ENCODE measurements at places on chromosomes 2 and 18. TPM values are rescaled to one million over a fixed set of nuclear protein-coding genes. Genes with fewer than 3 reads are reported as not detected.

GRCh38 chr2:230153390-230153976 is 66.3 kb downstream of the SP110 start:
- no peak overlapping the region for H3K27ac ChIP-seq
- H3K36me3 ChIP-seq, result no peaks in the 10 kb centered on the region
- no peak overlapping the region for H3K4me3 ChIP-seq
- no peaks in the 10 kb centered on the region for H3K27me3 ChIP-seq
- ATAC-seq, result no peak

- no peak overlapping the region for H3K4me3 ChIP-seq
- no peak overlapping the region for H3K27ac ChIP-seq
- ATAC-seq, result no peak
- H3K4me1 ChIP-seq, result no peaks in the 10 kb centered on the region
- no peaks in the 10 kb centered on the region for H3K27me3 ChIP-seq
- H3K36me3 ChIP-seq, result no peaks in the 10 kb centered on the region
These were observed 303.9 kb upstream of the KCNJ3 start for GRCh38 chr2:154394600-154394999.

EPG5 gene
- total RNA-seq, result 22.9 TPM

DNA sequence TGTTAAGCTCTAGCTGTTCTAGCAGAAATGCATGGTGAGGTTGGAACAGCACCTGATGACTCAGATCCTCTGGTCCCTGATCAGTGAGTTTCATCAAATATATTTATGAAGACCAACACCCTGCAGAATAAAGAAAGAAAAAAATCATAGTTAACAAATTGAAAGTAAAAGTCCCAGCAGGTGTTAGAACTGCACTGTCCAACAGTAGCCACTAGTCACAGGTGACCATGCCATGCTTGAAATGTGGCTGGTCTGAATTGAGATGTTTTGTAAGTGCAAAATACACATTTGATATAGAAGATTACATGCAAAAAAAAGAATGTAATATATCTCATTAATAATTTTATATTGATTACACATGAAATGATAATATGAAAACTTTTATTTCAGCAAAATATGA is 1010.7 kb upstream of the ZEB2 start:
- no peaks in the 10 kb centered on the region for H3K36me3 ChIP-seq
- no peaks in the 10 kb centered on the region for H3K27me3 ChIP-seq
- no peak overlapping the region for H3K4me3 ChIP-seq
- no peak overlapping the region for H3K27ac ChIP-seq

QPCT gene
- 0.53 TPM for total RNA-seq

EFHD1 gene
- 0.71 TPM for total RNA-seq

DNA sequence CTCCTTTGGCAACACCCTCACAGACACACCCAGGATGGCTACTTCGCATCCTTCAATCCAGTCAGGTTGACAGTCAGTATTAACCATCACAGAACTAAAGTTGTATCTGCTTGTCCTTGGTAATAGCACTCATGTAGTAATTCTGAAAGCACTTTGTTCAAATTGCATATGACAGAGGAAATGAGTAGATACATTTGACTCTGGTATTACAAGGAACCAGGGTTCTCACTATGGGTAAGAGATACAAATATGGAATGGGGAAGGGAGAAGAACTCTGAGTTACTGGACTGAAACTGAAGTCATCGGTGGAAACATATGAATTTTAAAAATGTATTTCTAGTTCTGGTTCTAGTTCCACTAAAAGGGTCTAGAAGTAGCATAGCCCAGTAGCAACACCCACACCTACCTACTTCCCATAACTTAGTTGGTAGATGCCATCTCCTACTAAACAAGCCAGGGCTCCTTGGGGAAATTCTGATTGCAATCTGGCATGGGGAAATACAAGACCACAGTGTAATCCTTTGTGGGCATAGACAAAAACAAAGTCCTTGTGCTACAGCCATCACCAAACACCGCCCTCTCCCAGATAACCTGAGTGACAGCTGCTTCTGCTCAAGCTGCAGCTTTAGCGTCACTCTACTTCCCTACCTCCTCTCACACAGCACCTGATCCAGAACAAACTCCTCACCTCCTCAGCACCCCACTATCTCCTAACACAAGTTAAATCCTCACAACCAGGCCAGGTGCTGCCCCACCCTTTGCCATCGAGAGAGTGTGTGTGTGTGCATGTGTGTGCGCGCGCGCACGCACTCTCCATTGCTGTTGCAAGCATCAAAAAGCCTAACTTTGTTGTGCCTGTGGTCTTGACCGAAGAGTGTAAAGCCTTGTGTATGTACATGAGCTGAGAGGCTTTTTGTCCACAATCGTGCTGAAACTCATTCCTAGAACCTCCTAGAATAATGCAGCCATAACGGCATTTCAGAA is 31.4 kb upstream of the CD226 start:
- peak overlapping the region; percentile 62 for H3K4me3 ChIP-seq
- H3K27ac ChIP-seq, result peak overlapping the region; percentile 78
- H3K27me3 ChIP-seq, result no peaks in the 10 kb centered on the region

DNA sequence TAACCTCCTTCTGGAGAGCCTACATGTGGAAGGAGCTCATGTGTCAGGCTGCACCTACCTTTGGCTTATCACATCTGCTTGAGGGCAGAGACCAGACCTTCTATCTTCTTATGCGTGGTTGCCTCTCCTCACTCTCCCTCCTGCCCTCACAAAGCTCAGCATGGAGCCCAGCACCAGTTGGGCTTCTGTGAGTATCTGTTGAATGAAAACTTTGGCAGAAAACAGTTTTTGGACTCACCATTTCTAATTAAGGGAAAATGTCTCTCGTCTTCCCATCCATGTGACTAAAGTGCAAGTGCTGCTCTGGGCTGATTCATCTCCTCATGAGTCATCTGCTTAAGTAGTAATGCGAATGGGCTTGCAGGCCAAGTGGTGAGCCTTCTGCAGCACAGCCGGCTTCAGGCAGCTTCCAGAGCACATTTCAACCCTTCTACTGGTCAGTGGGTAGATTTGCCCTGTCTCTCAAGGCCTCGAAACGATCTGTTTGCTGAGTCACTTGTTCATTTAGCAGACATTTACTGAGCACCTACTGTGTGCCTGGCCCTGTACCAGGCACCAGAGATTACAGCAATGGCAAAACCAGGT is 102.6 kb downstream of the VSNL1 start:
- ATAC-seq, result peak; percentile 84
- H3K4me3 ChIP-seq, result no peak overlapping the region
- no peak overlapping the region for H3K27ac ChIP-seq
- peaks cover 6% of the 10 kb centered on the region for H3K27me3 ChIP-seq

DNA sequence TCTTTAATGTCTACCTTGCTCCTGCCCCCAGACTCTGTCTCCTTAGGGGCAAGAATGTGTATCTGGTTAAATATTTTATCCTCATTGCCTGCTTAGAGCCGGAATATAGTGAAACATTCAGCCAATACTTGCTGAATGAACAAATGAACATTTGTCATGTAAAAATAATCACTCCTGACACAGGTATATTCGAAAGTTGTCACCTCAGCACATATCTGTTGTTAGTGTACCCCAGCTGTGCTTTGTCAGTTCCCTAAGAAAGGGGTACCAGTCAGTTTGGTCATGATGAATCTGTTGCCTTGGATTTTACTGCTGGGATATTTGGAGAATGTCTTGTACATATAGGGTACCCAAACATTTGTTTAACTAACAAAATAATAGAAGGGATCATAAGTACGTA is 77.0 kb upstream of the PROKR1 start:
- no peak overlapping the region for H3K27ac ChIP-seq
- no peaks in the 10 kb centered on the region for H3K27me3 ChIP-seq
- no peak overlapping the region for H3K4me3 ChIP-seq
- no peaks in the 10 kb centered on the region for H3K4me1 ChIP-seq
- no peaks in the 10 kb centered on the region for H3K36me3 ChIP-seq
- no peak for ATAC-seq

GRCh38 chr2:211468217-211468616 is 911.8 kb downstream of the CPS1 start:
- no peaks in the 10 kb centered on the region for H3K27me3 ChIP-seq
- no peaks in the 10 kb centered on the region for H3K4me1 ChIP-seq
- H3K27ac ChIP-seq, result no peak overlapping the region
- no peak for ATAC-seq
- no peak overlapping the region for H3K4me3 ChIP-seq

GRCh38 chr2:163373496-163373895 is 362.3 kb downstream of the FIGN start:
- H3K36me3 ChIP-seq, result no peaks in the 10 kb centered on the region
- no peaks in the 10 kb centered on the region for H3K4me1 ChIP-seq
- no peak overlapping the region for H3K4me3 ChIP-seq
- no peaks in the 10 kb centered on the region for H3K27me3 ChIP-seq

LHCGR gene
- not detected for total RNA-seq

DNA sequence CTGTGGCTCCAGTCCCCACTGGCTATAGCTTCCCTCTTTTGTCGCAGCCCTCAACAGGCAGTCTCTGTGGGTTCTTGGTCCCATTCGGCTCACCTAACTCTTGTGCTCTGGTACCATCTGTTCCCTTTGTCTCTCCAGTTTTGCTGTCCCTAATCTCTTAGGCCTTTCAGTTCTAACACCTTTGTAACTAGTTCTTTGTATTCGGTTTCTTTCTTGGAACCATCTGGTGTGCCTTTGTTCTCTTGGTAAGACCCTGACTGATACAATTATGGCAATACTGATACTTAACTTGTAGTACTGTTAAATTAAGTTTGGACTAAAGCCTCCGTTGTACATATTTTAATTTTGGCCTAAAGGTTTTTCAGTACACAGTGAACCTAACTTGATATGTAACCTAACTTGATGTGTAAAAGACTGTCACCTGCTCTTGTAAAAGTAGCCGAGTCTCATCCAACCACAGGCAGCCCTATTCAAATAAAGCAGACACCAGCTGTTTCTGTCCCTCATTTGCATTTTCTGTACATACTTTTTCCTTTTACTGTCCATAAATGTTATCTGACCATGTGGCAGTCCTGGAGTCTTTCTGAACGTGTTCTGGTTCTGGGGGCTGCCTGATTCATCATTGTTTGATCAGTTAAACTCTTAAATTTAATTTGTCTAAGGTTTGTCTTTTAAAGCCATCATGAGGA is 4.8 kb upstream of the MRPL44 start:
- H3K36me3 ChIP-seq, result peaks cover 5% of the 10 kb centered on the region
- no peaks in the 10 kb centered on the region for H3K27me3 ChIP-seq
- no peak overlapping the region for H3K4me3 ChIP-seq
- ATAC-seq, result no peak
- no peak overlapping the region for H3K27ac ChIP-seq

- no peak overlapping the region for H3K4me3 ChIP-seq
- H3K36me3 ChIP-seq, result no peaks in the 10 kb centered on the region
- no peak overlapping the region for H3K27ac ChIP-seq
- H3K4me1 ChIP-seq, result no peaks in the 10 kb centered on the region
These were observed 246.1 kb downstream of the NRXN1 start for GRCh38 chr2:50785816-50786215.

DNA sequence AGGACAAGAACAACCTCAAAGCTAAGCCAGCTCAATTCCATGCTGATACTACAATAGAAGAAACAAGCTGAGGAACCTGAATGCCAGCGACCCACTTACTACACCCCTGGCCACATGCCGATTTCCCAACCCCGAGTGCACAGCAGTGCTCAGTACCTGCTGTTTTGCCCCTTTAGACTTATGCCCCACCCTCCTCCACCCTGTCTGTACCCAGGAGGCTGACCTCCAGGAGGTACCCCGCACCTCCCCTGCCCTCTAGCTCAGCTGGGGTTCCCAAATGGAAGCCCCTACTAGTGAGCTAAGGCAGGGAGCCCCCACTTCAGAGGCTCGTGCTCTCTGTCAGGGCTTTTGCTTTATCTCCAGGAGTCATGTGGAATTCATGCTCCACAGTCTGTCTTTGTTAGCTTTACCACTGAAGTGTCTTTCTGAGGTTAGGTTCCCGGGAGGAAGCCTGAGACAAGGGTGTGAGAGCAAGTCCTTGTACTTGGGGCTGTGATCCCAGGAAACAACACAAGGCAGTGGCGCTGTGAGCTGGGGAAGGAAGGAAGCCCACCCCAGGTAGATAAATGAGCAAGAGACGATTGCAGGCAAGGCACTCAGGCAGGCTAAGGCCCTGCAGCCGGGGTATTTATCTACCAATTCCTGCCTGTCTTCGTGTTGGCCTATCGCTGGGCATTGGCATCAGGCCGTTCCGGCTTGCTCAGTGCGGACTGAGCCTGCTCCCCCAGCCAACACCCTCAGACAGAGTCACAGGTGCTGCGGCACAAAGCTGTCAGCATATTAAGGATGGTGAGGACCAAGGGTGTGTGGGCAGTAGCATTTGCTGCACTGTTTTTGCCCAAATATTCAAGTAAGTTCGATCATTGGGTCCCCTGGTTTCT is 220.5 kb downstream of the CYP26B1 start:
- no peaks in the 10 kb centered on the region for H3K27me3 ChIP-seq
- H3K36me3 ChIP-seq, result no peaks in the 10 kb centered on the region
- H3K4me3 ChIP-seq, result no peak overlapping the region
- H3K27ac ChIP-seq, result no peak overlapping the region
- no peak for ATAC-seq
- no peaks in the 10 kb centered on the region for H3K4me1 ChIP-seq

GRCh38 chr2:216671081-216671411 is 24.3 kb downstream of the IGFBP5 start:
- H3K27ac ChIP-seq, result no peak overlapping the region
- H3K36me3 ChIP-seq, result no peaks in the 10 kb centered on the region
- ATAC-seq, result no peak
- no peaks in the 10 kb centered on the region for H3K4me1 ChIP-seq
- H3K27me3 ChIP-seq, result peaks cover 30% of the 10 kb centered on the region
- H3K4me3 ChIP-seq, result no peak overlapping the region

MEP1B gene
- 0.11 TPM for total RNA-seq

GRCh38 chr2:60351802-60352201 is 201.7 kb downstream of the BCL11A start:
- no peak overlapping the region for H3K4me3 ChIP-seq
- H3K27ac ChIP-seq, result no peak overlapping the region
- H3K4me1 ChIP-seq, result no peaks in the 10 kb centered on the region
- H3K27me3 ChIP-seq, result peaks cover 15% of the 10 kb centered on the region
- no peak for ATAC-seq

GRCh38 chr2:238428866-238429265 is 2.1 kb downstream of the ASB1 start:
- H3K27me3 ChIP-seq, result no peaks in the 10 kb centered on the region
- no peak for ATAC-seq
- H3K4me3 ChIP-seq, result peak overlapping the region; percentile 90
- no peak overlapping the region for H3K27ac ChIP-seq
- peaks cover 18% of the 10 kb centered on the region for H3K4me1 ChIP-seq

GRCh38 chr2:51981783-51982182 is 949.9 kb upstream of the NRXN1 start:
- no peaks in the 10 kb centered on the region for H3K27me3 ChIP-seq
- ATAC-seq, result no peak
- H3K4me1 ChIP-seq, result no peaks in the 10 kb centered on the region
- no peak overlapping the region for H3K4me3 ChIP-seq

DSG3 gene
- not detected for total RNA-seq

DNA sequence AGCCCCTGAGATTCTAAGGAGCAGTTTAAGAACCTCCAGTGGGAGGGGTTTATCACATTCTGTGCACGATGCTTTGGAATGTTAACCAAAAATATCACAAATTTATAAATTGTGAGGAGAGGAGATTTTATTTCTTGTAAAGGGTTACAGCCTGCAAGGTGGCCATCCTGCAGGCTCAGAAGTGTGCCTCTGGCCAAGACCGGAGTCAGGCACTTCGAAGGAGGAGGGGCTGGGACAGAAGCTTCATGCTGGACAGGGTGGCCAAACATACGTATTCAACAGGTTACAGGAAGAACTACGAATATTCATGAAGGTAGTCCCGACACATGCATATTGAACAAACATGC is 144.1 kb upstream of the NCK2 start:
- no peak for ATAC-seq
- no peaks in the 10 kb centered on the region for H3K27me3 ChIP-seq
- no peaks in the 10 kb centered on the region for H3K36me3 ChIP-seq
- peaks cover 4% of the 10 kb centered on the region for H3K4me1 ChIP-seq

- H3K36me3 ChIP-seq, result no peaks in the 10 kb centered on the region
- no peak overlapping the region for H3K27ac ChIP-seq
- H3K4me1 ChIP-seq, result no peaks in the 10 kb centered on the region
- no peak overlapping the region for H3K4me3 ChIP-seq
- ATAC-seq, result no peak
- no peaks in the 10 kb centered on the region for H3K27me3 ChIP-seq
These were observed 72.1 kb downstream of the CCDC150 start for GRCh38 chr2:196711625-196712024.

Measured in activated T-helper 17 cell treated with anti-CD3 and anti-CD28 coated beads, Interleukin-2, amount 50 U/mL, for 72 hours (primary cell).